ENCODE measurements at places on chromosomes 13 and 19. TPM values are rescaled to one million over a fixed set of nuclear protein-coding genes. Genes with fewer than 3 reads are reported as not detected.

Gene ZNF560
- 5.7 TPM for total RNA-seq

Gene ZNF98
- not detected for total RNA-seq

Gene CD22
- total RNA-seq, result not detected

Gene ADGRE3
- not detected for total RNA-seq

Gene SLC7A9
- total RNA-seq, result 0.34 TPM

GRCh38 chr19:16369664-16370576 is 45.3 kb downstream of the KLF2 start:
- no peaks in the 10 kb centered on the region for H3K27me3 ChIP-seq
- peaks cover 10% of the 10 kb centered on the region for H3K36me3 ChIP-seq
- no peak overlapping the region for H3K4me3 ChIP-seq
- H3K27ac ChIP-seq, result no peak overlapping the region
- H3K4me1 ChIP-seq, result no peaks in the 10 kb centered on the region

DNA sequence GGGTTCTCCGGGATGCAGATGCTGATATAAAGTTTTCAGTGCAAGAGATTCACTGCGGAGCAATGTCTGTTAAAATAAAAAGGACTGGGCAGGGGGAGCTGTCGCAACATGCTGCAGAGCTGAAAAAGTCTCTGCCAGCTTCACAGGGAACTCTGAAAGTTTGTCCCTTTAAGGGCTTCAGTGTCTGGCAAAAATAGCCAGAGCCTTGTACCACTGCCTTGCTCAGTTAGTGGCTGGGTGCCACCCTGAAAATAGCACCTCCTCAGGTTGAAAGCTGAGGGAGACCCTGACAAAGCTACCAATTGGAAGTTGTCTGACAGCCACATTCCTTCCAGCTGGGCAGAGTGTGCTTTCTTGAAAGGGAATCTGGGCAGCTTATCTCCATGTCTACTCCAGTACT is 3.0 kb upstream of the NDFIP2 start:
- no peaks in the 10 kb centered on the region for H3K27me3 ChIP-seq
- no peaks in the 10 kb centered on the region for H3K36me3 ChIP-seq
- H3K4me1 ChIP-seq, result no peaks in the 10 kb centered on the region
- no peak for DNase-seq
- H3K4me3 ChIP-seq, result no peak overlapping the region
- no peak overlapping the region for H3K27ac ChIP-seq

DNA sequence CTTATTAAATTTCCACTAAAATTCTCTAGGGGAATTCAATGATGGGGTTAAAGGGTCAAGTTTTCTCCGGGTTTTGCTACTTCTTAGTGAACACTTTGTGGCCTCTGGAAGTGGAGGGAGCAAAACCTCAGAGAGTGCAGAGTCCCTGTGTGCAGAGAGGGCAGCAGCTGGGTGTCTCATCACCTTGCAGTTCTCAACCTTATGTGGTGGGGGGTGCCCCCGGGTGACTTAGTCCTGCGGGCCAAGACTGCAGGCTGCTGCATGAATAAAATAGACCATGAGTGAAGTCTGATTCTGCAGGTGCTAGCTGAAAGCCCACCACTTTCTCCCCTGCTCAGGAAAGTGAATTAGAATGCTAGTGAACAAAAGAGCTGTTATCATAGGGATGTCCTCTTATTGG is 191.6 kb downstream of the DLEU7 start:
- peaks cover 5% of the 10 kb centered on the region for H3K27me3 ChIP-seq
- no peaks in the 10 kb centered on the region for H3K36me3 ChIP-seq
- H3K4me3 ChIP-seq, result no peak overlapping the region
- DNase-seq, result no peak
- H3K4me1 ChIP-seq, result no peaks in the 10 kb centered on the region

DNA sequence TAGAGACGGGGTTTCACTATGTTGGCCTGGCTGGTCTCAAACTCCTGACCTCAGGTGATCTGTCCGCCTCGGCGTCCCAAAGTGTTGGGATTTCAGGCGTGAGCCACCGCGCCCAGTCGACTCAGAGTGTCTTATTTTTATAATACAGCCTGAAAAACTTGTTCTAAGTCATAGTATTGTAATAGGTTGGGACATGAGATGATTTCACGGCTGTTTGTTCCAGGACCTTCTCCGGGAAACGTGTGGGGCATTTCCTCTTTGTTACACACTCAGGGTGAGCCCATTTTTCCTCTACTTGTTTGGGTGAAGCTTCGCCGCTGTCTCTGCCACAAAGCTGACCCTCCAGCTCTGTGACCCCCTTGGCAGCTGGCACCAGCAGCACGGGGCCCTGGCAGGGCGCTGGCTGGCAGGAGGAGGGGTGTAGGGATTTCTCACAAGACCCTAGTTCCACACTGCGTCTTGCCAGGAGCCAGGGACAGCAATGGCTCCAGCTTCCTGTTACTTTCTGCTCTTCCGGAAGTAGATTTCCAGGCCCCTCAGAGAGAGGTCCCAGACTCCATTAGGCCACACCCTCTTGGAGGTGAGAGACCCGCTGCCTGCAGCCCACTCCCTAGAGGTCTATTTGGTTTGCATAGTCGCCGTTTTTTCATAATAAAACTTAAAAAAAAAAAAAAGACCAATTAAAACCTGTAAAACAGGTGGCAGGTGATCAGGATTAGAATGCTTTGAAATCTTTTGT is 15.6 kb downstream of the FGF21 start:
- no peak for DNase-seq
- H3K27ac ChIP-seq, result no peak overlapping the region

GRCh38 chr19:6483235-6483634 is 1.6 kb upstream of the DENND1C start:
- H3K36me3 ChIP-seq, result no peaks in the 10 kb centered on the region
- no peak for DNase-seq
- no peaks in the 10 kb centered on the region for H3K27me3 ChIP-seq
- H3K27ac ChIP-seq, result no peak overlapping the region
- H3K4me3 ChIP-seq, result no peak overlapping the region
- H3K4me1 ChIP-seq, result no peaks in the 10 kb centered on the region

GRCh38 chr13:50124536-50125303 is 109.5 kb downstream of the KCNRG start:
- peaks cover 37% of the 10 kb centered on the region for H3K4me1 ChIP-seq
- peak; percentile 97 for DNase-seq
- H3K4me3 ChIP-seq, result peak overlapping the region; percentile 91
- no peaks in the 10 kb centered on the region for H3K36me3 ChIP-seq
- peak overlapping the region; percentile 99 for H3K27ac ChIP-seq

DNA sequence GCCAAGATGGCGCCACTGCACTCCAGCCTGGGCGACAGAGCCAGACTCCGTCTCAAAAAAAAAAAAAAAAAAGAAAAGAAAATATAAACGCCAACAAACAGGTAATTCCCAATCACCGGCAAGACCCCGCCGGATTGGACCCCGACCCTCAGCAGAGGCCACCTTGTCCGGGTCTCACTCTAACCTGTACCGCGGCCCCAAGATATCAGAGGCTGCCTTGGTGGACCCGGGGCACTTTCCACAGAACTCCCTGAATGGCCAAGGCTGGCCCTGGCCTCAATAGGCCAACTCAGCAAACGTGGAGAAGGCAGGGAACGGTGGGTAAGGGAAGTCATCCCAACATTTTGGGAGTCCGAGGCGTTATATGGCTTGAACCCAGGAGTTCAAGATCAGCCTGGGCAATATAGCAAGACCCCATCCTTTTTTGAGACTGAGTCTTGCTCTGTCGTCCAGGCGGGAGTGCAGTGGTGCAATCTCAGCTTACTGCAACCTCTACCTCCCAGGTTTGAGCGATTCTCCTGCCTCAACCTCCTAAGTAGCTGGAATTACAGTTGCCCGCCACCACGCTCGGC is 27.8 kb downstream of the MAN2B1 start:
- H3K27me3 ChIP-seq, result no peaks in the 10 kb centered on the region
- no peak overlapping the region for H3K27ac ChIP-seq
- no peak for DNase-seq
- no peaks in the 10 kb centered on the region for H3K4me1 ChIP-seq
- H3K36me3 ChIP-seq, result no peaks in the 10 kb centered on the region
- H3K4me3 ChIP-seq, result no peak overlapping the region

- no peak for DNase-seq
- no peaks in the 10 kb centered on the region for H3K27me3 ChIP-seq
- no peak overlapping the region for H3K27ac ChIP-seq
- H3K4me1 ChIP-seq, result no peaks in the 10 kb centered on the region
- no peaks in the 10 kb centered on the region for H3K36me3 ChIP-seq
These were observed 17.4 kb downstream of the FNDC3A start for GRCh38 chr13:48993150-48993549.

GRCh38 chr13:102651892-102652291 is 43.0 kb downstream of the METTL21C start:
- peak overlapping the region; percentile 49 for H3K27ac ChIP-seq
- H3K4me3 ChIP-seq, result no peak overlapping the region
- H3K4me1 ChIP-seq, result peaks cover 24% of the 10 kb centered on the region
- H3K36me3 ChIP-seq, result peaks cover 26% of the 10 kb centered on the region
- no peaks in the 10 kb centered on the region for H3K27me3 ChIP-seq

DNA sequence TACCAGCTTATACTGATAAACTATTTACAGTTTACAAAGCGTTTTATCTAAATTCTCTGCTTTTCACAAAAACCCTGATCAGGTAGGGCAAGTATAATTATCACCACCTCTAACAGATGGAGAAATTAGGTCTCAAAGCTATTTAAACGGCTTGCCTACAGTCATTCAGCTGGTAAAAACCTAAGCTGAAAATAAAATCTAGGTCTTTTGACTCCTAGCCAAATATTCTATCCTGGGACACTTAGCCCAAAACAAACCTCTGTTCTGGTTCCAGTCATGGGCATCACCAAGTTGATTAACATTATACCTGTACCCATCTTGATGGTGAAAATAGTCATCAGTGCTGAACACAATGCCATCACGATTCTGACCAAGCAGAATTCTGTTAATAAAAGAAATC is 11.4 kb downstream of the N4BP2L2 start:
- H3K27me3 ChIP-seq, result no peaks in the 10 kb centered on the region
- peaks cover 12% of the 10 kb centered on the region for H3K4me1 ChIP-seq
- peaks cover 14% of the 10 kb centered on the region for H3K36me3 ChIP-seq

DNA sequence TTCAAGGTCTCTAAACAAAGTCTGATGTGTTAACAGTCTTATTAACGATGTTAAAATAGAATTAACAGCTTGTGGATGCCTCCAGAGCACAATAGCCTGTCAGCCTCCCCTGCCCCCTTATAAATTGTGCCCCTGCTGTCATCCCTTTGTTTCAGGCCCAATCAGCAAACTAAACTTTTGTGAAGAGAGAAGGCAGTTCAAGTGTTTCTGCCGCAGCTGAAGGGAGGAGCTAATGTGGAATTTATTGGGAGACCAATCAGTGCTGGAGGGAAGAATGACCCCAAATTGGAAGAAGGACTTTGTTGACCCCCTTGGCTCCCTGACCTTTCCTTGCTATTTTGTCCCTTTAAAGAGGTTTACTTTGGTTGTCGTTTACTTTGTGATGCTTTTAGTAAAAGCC is 160.5 kb downstream of the TM9SF2 start:
- no peak overlapping the region for H3K4me3 ChIP-seq
- H3K36me3 ChIP-seq, result no peaks in the 10 kb centered on the region
- H3K4me1 ChIP-seq, result peaks cover 60% of the 10 kb centered on the region
- peak; percentile 51 for DNase-seq

- no peak overlapping the region for H3K27ac ChIP-seq
- no peaks in the 10 kb centered on the region for H3K36me3 ChIP-seq
- no peak for DNase-seq
These were observed 46.9 kb downstream of the TEX29 start for GRCh38 chr13:111367340-111367739.

DNA sequence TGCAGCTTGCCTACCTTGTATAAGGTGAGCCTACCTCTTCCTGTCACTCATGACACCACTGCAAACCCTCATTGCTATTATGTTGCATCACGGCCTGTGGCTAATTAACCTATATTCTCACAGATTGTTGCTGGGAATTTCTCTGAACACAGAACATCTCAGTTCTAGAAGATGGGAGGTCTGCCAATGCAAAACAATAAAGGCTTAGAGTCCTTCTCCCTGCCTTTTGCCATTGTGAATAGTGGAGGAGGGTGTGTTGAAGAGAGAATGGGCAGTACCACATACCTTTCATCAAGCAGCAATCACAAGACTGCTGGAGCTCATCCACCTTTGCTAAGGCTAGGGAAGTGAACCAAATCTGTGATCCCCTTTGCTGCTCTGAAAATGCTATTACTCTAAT is 34.4 kb downstream of the WDFY2 start:
- no peak overlapping the region for H3K4me3 ChIP-seq
- no peak for DNase-seq
- peaks cover 71% of the 10 kb centered on the region for H3K4me1 ChIP-seq
- H3K27me3 ChIP-seq, result no peaks in the 10 kb centered on the region
- H3K27ac ChIP-seq, result no peak overlapping the region

DNA sequence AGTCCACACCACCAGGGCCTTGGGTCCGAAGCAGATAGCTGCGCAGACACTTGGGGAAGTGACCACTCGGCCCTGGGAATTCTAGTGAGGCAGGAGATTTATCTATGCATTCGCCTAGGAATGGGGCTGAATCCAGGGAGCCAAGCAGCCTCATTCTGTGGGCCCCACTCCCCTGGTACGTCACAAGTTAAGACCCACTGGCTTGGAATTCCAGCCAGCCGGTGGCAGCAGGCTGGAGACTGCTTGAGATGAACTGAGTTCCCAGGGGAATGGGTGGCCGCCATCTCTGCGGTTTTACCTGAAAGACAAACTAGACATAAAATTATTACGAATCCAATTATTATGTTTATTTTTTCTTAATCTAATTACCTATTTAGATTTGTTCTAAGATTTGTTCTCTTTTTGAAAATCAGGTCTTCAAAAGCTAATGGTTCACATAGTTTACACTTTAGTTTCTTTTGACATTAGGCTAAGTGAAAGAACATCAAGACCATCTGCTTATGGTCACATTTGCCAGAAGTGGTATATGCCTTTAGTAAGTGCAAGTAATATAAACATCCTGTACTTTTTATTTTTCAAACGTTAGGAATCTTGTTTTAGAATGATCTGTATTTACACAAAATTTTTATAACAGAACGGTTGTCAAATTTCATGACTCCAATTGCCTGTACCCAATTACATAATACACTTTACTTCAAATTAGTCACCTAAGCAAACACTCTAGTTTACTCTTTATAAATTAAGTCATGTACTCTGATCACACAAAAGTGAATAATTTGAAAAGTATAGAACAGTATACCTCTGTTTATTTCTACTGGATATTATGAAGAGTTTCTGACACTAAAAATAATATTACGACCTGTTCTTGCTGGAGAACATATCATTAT is 74.4 kb downstream of the SLITRK6 start:
- H3K36me3 ChIP-seq, result no peaks in the 10 kb centered on the region
- no peak overlapping the region for H3K4me3 ChIP-seq
- H3K4me1 ChIP-seq, result no peaks in the 10 kb centered on the region
- H3K27me3 ChIP-seq, result no peaks in the 10 kb centered on the region
- no peak overlapping the region for H3K27ac ChIP-seq
- DNase-seq, result no peak

GRCh38 chr13:51895906-51896888 is 34.4 kb downstream of the CCDC70 start:
- H3K4me3 ChIP-seq, result no peak overlapping the region
- H3K27me3 ChIP-seq, result peaks cover 6% of the 10 kb centered on the region
- no peak overlapping the region for H3K27ac ChIP-seq
- H3K4me1 ChIP-seq, result no peaks in the 10 kb centered on the region
- peak; percentile 35 for DNase-seq

DNA sequence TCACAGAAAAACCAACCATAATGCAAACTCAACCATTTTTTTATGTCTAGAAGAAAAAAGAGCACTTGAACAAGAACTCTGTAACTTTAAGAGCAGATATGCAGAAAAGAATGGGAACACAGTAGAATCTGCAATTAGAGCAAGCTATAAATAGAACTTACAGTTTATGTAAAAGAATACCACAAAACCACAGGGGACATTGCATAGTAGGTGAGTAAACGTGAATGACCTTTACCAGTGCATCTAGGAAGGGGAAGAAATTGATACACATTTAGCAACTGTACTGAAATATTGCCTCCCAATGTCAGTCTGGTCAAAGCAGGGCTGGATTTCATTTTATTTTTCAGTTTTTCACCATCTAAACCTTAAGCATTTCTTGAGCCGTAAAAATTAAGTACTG is 242.2 kb upstream of the EDNRB start:
- no peak overlapping the region for H3K4me3 ChIP-seq
- H3K27ac ChIP-seq, result no peak overlapping the region
- no peak for DNase-seq
